ENCODE measurements at places on chromosomes 6 and 20. TPM values are rescaled to one million over a fixed set of nuclear protein-coding genes. Genes with fewer than 3 reads are reported as not detected.

The ZSCAN23 gene
- 1.1 TPM for total RNA-seq

The RBPJL gene
- total RNA-seq = not detected

The FOXO3 gene
- total RNA-seq = 34.2 TPM

The NR2E1 gene
- total RNA-seq = not detected

The SLC26A8 gene
- not detected for total RNA-seq

The ADAM33 gene
- total RNA-seq = 2.4 TPM

- H3K36me3 ChIP-seq = no peaks in the 10 kb centered on the region
- no peak overlapping the region for H3K27ac ChIP-seq
- peak overlapping the region; percentile 2 for H3K4me3 ChIP-seq
- no peaks in the 10 kb centered on the region for H3K27me3 ChIP-seq
- DNase-seq = no peak
- peaks cover 17% of the 10 kb centered on the region for H3K4me1 ChIP-seq
Observed at GRCh38 chr20:51412333-51412871, 130.1 kb downstream of the NFATC2 start.

- no peaks in the 10 kb centered on the region for H3K27me3 ChIP-seq
- H3K4me3 ChIP-seq = no peak overlapping the region
- H3K36me3 ChIP-seq = no peaks in the 10 kb centered on the region
- no peaks in the 10 kb centered on the region for H3K4me1 ChIP-seq
- no peak for DNase-seq
Observed at GRCh38 chr6:142653710-142654420, 291.1 kb downstream of the HIVEP2 start.

DNA sequence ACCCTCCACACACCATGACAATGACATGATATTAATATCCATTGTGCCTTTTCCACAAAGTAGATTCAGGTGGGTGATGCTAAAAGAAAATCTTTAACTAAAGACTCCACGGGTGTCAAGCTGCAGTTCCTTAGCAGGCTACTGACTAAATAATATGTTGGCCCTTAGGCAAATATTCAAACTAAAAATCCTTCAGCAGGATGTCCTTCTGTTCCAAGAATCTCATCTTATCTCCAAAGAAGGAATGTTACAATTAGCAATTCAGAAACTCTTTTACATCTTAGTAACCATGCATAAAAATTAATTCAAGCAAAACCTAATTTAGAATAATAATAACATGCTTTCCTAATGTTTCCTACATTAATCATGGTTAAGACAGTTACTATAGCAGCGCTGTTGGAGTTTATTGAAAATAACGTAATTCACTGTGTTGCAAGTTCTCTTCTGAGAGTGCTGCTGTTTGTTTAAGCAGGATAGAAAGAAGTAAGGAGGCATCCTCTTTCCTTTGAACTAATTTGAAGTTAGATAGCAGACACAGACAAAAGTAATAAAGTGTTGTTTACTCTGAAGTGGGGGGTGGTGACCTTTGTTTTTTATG is 414.8 kb upstream of the CDH4 start:
- H3K4me3 ChIP-seq = no peak overlapping the region
- no peak overlapping the region for H3K27ac ChIP-seq
- no peaks in the 10 kb centered on the region for H3K36me3 ChIP-seq
- H3K4me1 ChIP-seq = no peaks in the 10 kb centered on the region

DNA sequence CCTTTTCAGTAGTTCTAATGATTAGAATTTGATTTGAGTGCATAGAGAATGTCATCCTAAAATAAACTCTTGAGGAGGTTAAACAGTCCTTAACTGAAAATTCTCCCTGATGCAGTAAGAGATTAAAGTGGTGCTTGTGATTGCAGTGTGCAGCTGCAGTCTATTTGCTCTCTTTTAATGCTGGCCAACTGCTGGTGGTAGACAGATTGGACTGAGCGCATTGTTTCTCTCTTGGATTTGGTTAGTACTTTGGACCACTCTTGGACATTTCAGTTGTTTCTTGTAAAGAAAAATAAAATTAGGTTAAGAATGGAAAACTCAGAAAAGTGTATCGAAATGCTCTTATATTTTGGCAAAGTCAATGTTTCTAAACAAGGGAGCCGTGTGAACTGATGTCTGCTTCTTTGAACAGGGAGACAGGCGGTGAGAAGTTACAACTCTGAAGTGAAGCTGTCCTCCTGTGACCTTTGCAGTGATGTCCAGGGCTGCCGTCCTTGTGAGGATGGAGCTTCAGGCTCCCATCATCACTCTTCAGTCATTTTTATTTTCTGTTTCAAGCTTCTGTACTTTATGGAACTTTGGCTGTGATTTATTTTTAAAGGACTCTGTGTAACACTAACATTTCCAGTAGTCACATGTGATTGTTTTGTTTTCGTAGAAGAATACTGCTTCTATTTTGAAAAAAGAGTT is 127.2 kb downstream of the CD109 start:
- no peaks in the 10 kb centered on the region for H3K4me1 ChIP-seq
- peaks cover 52% of the 10 kb centered on the region for H3K36me3 ChIP-seq
- H3K27me3 ChIP-seq = no peaks in the 10 kb centered on the region
- DNase-seq = no peak
- no peak overlapping the region for H3K4me3 ChIP-seq
